GF-D8 (cell line): ENCODE measurements at places on chromosomes 1 and 21.

DNA sequence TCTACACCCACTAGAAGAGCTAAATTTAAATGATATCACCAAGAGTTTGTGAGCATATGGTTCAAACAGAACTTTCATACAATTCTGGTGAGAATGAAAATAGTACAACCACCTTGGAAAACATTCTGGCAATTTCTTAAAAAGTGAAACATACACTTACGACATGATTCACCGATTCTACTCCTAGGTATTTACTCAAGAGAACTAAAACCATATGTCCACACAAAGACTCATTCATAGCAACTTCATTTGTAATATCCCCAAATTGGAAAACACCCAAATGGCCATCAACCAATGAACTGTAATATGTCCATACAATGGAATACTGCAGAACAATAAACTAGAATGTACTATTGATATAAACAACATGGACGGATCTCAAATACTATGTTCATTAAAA, 51.2 kb upstream of the ADAM30 start:
- DNase-seq = no peak

DNA sequence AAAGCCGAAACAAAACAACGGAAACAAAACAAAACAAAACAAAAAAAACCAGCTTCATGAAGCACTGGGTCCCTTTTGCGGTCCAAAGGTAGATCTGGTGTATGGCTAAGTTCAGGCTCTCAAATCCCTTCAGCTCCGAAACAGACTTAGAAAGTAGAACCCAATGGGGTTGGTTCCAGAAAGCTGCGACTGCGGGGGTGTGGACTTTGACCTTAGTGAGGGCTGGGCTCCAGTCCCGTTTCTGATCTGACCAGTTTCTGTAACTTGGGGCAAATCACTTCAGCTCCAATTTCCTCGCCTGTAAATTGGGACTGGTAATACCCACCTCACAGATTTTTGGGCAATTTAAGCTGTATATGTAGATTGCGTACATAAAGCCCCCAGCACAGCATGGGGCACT, 105.2 kb downstream of the ZSCAN20 start:
- DNase-seq = no peak

GRCh38 chr21:44018813-44019567, 6.9 kb downstream of the TRAPPC10 start:
- DNase-seq = peak; percentile 38

DNA sequence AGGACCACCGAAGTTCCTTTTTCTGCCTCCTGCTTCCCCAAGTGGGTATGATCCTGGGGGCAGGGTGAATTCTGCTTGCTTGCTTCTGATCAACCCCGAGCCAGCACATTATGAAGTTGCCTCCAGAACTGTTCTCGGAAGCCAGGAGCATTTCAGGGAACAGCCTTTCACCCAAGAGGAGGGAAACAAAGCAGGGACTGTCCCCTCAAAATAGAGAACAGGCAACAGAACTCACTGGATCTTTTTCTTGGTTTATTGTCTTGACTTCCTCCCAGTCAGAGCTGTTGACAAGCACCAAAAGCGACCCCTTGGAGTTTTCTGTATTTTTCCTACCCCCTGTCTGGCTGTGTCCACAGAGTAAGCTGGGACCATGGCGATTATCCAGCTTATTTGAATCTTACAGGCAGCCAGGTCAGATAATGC, 258.3 kb upstream of the SGIP1 start:
- no peak for DNase-seq

DNA sequence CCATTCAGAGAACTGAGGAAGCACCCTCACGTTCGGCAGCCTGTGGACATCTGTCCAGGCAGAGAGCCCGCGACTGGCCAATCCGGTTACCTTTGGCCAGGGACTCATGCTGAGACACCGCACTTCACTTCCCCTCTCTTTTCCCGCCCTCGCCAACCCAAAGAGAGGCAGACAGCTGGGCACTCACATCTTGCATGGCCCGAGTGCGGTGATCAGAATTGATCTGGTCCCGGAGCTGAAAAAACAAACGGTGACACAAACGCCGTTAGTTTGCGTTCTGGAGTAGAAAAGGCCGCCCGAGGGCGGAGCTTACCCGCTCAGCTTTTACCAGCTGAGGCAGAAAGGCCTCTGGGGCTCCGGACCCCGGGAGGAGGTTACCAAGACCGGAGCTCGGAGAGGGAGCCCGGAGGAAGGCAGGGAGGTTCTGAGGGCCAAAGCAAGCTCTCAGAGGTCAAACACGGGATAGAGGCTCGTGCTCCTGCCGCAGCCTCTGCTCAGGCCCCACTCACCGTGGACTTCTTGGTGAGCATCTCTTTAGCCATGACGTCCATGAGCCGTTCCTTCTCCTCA, 376 bp downstream of the SF3A3 start:
- peak; percentile 37 for DNase-seq

- no peak for DNase-seq
Measured at GRCh38 chr1:52996653-52997052, 65.4 kb upstream of the PODN start.
